Activated T-cell treated with anti-CD3 and anti-CD28 coated beads for 1 hour (primary cell): ENCODE measurements at places on chromosomes 1 and 21.

DNA sequence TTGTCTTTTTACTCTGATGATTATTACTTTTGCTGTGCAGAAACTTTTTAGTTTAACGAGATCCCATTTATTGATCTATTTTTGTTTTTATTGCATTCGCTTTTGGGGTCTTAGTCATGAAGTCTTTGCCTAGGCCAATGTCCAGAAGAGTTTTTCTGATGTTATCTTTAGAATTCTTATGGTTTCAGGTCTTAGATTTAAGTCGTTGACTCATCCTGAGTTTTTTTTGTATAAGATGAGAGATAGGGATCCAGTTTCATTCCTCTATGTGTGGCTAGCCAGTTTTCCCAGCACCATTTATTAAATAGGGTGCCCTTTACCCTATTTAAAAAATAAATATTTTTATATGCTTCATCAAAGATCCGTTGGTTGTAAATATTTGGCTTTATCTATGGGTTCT is 13.2 kb downstream of the MAN1C1 start:
- DNase-seq = no peak

DNA sequence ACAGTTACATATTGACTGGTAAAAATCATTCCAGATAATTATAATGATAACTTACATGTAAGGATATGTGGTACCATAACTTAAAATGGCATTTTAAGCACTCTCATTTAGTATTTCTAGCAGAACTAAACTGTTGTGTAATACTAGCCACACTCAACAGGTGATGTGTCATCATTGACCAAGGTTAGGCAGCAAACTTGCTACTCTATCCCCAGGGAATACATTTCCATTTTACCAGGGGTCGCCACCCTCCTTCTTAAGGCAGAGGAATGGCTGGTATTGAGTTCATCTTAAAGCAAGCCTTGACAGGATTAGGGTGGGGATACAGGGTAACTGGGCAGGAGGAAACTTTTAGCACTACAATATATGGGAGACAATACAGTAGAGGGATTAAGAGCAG is 259.8 kb upstream of the CAMK1G start:
- no peak for DNase-seq

DNA sequence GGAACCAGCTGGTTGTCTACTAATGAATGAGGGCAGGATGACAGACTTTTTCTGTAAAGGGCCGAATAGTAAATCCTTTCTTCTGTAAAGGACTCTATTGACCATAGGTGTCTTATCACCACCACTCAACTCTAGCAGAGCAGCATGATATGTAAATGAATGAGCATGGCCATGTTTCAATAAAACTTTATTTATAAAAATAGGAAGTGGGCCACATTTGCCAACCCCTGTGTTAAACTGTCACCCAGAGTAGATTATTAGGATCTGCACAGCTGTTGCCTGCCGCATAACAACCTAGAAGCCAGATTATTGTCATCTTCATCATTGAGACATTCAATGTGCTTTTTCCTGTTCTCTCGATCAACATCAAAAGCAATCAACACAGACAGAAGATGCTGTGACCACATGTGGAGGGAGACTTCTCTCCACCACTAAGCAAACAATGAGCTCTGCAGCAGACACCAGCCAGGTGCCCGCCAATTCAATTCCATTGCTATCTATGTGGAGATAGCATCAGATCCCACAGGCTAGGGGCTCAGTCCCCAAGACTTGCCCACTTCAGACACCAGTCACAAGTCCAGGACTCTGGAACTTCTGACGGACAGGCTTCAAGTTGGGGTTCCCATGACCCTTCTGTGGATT is 6.8 kb upstream of the EFHD2 start:
- DNase-seq = no peak

DNA sequence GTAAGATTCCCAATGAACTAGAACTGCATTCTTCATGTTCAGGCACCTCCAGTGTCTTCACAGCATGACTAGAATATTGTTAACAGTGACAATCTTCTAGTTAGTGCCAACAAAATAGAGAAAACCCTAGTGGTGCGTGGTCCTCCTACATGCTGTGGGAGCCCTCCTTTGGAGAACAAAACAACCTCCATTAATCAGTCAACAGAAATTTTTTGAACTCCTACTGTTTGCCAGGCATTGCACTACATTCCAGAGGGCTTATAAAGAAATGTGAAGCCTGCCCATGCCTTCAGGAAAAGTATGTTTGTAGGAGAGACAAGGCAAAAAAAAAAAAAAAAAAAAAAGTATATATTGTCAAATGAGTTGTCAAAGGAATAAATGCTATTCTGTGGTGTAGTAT is 252.7 kb downstream of the LRRC40 start:
- no peak for DNase-seq

GRCh38 chr1:99472893-99473292 is 173.0 kb upstream of the PALMD start:
- no peak for DNase-seq

GRCh38 chr1:5509664-5510452 is 482.4 kb downstream of the NPHP4 start:
- DNase-seq = peak; percentile 69

- DNase-seq = no peak
Measured at GRCh38 chr1:238329671-238330070, 438.9 kb upstream of the ZP4 start.

DNA sequence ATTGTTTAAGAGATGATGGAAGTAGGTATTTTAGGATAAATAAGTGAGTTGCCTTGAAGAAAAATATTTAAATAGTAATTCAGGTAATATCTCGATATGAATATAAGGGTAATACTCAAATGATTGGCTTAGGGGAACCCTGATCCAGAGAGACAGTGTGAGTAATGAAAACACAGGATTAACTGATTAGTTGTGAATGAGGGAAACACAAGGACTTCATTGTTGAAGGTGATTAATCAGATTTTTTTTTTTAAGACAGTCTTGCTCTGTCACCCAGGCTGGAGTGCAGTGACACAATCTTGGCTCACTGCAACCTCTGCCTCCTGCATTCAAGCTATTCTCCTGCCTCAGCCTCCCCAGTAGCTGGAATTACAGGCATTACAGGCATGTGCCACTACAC is 12.7 kb downstream of the SLC25A33 start:
- no peak for DNase-seq

DNA sequence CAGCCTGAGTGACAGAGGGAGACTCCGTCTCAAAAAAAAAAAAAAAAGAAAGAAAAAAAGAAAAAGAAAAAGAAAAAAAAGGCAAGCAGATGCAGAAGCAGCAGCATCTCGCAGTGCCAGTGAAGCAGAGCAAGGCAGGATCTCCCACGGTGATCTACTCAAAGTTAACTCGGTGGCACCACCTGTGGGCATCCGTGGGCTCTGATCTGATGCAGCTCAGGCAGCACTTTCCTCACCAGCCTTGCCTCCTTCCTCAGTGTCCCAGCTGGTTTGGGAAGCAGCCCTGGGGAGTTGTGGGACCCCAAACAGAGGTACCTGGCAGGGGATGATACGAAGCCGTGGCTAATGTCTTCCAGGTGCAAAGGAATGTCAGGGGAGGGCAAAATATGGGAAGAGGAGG is 104.3 kb upstream of the KRTAP19-8 start:
- no peak for DNase-seq

DNA sequence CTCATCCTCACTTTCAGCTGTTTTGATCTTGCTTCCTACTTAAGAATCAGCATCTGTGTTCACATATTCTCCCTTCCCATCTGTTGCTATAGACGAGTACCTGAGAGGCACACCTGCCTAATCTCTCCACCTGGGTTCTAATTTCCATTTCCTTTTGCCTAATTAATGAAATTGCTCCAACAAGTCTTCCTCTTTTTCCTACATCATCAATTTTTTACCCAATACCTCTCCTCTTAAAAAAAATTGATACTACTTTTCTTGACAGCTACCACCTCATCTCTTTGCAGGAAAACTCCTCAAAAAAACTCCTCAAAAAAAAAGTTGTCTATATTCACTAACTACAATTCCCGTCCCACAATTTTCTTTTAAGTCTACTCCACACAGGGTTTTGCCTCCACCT is 71.8 kb downstream of the NME7 start:
- DNase-seq = no peak

- DNase-seq = no peak
Measured at GRCh38 chr1:33996281-33996680, 132.4 kb downstream of the HMGB4 start.

DNA sequence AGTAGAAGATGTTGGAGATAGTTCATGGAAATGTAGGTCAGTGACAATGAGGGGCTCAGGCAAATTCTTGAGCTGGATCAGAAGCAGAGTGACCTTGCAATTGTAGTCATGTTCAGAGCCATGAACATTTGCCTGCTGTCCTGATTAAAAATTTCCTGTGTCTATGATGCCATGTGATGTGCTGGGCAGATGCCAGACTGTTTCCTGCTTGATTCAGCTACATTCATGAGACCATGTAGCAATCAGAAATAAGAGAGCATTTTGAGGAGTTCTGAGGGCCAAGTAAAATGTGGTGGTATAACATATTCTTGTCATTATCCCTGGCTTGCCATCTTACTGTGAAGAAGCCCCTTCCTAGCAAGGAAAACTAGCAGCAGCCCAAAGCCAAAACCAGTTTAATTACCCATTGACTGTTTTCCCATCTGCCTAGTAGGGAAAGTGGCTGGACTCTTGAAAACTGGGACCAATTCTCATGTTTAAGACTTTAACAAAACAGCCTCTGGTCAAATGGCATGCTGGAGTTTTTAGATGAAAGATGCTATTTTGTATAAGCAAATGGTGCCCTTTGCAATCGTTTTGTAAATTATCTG is 118.3 kb downstream of the NOS1AP start:
- DNase-seq = no peak

DNA sequence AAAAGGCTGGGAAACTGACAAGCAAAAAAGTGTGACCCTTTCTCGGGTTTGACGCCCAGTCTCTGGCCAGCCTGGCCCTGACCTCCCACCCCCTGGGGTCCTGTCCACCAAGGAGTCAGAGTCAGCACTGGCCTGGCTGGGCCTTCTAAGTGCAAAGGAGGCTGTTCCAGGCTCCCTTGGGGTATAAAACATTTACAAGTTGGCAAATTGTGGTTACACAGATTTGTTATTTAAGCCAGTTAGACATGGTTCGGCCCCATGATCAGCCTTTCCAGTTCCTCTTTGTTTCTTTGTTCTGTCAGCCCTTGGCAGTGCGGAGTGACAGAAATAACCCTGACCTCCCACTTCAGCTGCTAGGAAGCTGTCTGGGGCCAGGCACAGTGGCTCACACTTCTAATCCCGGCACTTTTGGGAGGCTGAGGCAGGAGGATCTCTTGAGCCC is 161.6 kb upstream of the RAB4A start:
- no peak for DNase-seq

DNA sequence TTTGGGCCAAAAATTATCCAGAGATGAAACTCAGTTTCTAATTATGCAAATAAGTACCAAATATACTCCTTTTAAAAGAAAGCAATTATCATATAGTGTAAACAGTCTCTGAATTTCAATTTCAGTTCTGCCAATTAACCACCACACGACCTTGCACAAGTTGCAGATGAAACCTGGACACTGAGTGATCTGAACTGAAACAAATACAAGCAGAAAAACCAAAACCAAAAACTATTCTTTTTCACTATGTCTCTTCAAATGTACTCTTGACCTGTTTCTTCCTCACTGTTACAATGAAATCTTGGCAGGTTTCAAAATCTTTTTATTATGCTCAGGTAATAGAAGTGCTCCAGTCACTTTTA is 79.2 kb downstream of the TYW3 start:
- no peak for DNase-seq

DNA sequence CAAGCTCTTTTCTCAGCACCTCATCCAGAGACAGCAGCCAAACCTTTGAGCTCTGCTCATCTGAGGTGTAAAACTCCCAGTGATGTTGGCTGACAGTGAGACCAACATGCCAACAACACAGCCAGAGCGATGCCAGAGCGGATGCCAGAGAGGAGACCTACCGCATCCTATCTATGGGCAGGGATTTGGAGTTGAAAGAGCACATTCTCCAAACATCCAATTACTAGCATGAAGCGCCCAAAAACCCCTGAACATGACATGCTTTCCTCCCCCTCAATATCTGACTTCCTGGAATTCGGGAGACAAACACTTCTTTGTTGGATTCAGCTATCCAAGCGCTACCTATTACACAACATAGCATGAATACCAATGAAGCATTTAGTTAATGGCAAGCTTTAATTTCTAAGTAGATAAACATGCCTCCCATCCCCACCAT is 23.1 kb upstream of the PAXBP1 start:
- no peak for DNase-seq

GRCh38 chr1:54219688-54220003 is 19.7 kb downstream of the MRPL37 start:
- no peak for DNase-seq

DNA sequence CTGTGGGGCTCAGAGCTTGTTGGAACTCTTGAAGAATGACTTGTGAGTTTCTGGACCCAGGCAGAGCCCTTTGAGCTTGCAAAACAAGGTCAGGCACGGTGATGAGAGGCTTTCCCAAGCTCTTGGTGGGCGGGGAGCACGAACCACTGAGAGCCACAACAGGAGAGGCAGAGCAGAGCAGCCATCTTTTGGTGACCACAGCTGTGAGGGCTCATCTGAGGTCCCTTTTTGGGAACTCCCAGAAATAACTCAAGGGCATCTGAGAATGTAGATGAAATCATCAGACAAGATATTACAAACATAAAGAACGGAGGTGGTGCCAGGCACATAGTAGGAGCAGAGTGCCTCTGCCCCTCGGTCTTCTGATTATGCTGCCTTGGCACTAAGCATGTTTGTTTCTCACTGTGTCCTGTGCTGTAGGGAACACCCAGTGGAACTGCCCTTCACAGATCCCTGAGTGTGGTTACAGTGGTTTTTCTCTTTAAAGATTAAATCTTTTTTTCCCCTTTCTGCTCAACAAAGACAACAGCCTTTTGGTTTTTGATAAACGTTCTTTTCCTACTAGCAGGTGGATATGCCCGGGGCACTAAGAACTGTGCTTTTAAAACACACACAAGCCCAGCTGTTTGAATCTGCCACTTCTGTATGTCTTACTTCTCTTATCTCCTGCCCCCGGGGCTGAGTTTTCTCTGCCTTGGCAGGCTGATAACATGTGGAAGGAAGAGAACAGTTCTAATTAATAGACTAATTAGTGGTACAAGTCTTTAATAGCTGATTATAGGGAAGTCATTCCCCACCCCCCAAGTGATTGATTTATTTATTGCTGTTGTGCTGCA is 37.7 kb downstream of the CD34 start:
- DNase-seq = no peak

DNA sequence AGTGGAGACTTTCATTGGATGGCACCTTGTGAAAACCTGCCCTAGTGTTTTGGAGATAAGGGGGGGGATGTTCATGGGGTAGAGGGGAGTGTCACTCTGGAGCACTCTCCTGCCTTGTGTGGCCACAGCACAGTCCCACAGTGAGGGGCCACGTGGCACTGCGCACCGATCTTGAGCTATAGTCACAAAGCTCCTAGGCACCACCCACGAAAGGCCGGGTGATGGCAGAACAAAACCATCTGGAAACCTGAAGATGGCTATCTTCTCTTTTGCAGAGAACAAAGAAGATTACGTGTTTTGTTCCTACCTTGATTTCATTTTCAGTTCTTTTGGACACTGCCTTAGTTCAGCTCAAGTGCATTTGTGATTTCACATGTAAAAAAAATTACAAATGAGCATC is 220.6 kb downstream of the RGS7 start:
- no peak for DNase-seq

DNA sequence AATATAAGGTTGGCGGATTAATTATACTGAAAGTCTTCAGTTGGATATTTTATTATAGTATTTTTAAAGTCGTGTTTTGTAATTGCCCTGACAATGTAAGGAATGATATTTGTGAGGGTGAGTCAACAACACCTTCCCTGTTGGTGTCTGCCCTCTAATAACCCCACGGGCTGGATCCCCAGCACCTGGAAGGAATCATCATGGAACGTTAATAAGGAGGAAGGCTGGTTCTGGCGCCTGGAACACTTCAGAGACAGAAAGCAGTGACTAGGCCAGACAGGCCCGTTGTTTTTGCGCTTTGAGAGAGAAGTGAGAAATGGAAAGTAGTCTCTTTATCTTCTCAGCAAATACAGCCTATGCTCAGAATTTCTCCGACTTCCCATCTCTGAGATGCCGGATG is 31.6 kb downstream of the TEX35 start:
- no peak for DNase-seq
